ENCODE measurements at places on chromosomes 7 and 10.

- DNase-seq = no peak
Measured at GRCh38 chr7:46513447-46513848, 592.4 kb upstream of the IGFBP3 start.

- no peak for DNase-seq
Measured at GRCh38 chr7:2921653-2922347, 77.7 kb upstream of the GNA12 start.

DNA sequence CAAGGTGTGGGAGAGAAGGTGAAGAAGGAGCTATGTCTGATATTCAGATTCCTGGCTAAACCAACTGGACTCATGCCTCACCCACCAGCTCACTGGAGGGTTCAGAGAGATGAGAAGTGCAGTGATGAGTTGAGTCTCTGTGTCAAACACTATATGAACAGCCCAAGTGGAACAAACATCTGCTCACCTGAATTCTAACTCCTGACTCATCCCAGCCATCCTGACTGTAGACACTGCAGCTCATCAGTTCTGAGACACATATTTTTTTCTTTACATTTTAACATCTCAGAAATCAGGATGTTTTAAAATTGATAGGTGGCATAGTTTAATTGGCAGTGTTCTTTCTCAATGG lies 27.3 kb downstream of the GSDME start:
- DNase-seq = no peak

DNA sequence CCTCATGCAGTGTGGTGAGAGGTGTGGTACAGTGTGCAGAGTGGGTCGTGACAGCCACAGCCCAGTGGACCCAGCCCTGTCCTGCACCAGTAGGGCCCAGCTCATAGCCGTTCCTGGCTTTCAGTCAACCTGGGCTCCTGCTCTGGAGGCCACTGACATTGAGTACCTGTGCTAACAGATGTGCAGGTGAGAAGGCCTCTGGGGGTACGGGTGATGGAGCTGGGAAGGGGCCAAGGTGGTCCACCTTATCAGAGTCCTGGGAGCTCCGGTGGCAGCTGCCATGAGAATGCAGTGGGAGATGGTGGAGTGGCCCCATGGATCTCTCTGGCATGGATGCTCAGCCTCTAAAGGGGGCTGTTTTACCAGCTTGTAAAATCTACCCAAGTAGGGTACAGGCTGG lies 6.1 kb upstream of the TBRG4 start:
- DNase-seq = no peak

- peak; percentile 19 for DNase-seq
Measured at GRCh38 chr7:117950601-117951260, 77.5 kb upstream of the CTTNBP2 start.

GRCh38 chr7:68691261-68692216 lies 906.7 kb upstream of the AUTS2 start:
- peak; percentile 100 for DNase-seq

DNA sequence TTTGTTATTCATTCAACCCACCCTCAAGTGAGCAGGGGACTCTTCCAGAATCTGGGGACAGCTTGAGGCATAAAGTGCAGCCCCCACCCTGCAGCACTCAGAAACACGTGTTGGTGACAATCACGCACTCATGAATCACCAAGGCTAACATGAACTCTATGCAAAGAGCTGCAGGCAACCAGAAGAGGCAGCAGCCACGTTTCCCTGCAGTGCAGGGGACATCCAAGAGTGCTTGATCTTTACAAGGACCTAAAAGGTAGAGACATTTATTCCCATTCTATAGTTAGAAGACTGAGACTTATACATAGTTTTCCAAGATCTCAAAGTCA lies 135.2 kb upstream of the GDF10 start:
- DNase-seq = no peak

DNA sequence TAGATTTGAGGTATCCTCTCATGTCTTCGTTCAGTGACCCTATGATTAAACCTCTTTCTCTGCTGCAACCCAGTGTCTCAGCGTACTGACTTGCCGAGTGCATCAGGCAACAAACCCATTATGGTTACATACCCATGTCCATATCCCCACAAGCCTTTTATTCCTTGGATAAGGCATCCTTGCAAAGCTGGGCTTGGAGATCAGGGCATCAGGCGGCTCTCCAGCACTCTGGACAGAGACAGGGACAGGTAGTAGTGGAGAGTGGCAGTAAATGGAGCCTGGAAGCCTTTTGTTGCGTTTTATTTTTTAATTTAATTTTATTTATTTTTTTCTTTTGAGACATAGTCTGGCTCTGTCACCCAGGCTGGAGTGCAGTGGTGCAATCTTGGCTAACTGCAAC lies 32.0 kb upstream of the NPFFR1 start:
- no peak for DNase-seq

DNA sequence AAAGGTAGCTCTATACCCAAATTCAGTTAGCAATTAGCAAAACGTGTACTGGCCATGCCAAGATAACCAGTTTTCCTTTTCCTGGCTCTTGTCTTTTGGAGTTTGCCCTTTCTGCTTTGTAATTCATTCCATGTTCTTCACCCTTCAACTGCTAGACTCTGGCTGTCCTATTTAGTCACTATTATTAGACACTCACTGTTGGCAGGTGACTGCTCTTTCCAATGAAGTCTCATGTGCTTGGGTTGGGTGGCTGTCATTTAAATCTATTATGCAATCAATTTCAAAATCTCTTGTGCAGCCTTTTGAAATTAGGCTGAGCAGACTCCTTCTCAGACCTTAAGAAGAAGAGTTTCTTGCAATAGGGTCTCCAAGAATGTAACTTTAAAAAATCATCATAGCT lies 266.5 kb downstream of the GPR158 start:
- DNase-seq = no peak

- DNase-seq = no peak
Measured at GRCh38 chr10:106513352-106513771, 651.1 kb downstream of the SORCS1 start.

- DNase-seq = no peak
Measured at GRCh38 chr10:51862149-51862548, 162.8 kb upstream of the CSTF2T start.

GRCh38 chr10:26491276-26491675 lies 53.1 kb downstream of the APBB1IP start:
- DNase-seq = no peak

DNA sequence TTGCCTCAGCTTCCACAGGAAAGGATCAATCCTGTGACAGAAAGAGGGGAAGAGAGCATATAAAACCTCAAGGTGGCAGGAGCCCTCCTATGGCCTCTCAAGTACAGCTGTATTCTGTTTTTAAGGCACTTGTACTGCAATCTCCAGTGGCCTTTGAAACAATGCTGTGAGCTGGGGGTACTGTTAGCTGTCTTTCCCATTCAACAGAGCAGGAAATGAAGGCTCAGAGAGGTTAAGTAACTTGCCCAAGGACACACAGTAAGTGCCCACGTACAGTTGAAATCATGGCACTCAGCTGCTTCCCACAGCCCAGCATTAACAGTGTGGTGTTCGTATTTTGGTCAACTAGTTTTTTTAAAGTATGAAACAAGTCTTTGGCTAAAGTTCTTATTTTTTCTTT lies 34.0 kb downstream of the DUSP5 start:
- no peak for DNase-seq

GRCh38 chr10:129310881-129311280 lies 156.2 kb upstream of the MGMT start:
- DNase-seq = no peak

DNA sequence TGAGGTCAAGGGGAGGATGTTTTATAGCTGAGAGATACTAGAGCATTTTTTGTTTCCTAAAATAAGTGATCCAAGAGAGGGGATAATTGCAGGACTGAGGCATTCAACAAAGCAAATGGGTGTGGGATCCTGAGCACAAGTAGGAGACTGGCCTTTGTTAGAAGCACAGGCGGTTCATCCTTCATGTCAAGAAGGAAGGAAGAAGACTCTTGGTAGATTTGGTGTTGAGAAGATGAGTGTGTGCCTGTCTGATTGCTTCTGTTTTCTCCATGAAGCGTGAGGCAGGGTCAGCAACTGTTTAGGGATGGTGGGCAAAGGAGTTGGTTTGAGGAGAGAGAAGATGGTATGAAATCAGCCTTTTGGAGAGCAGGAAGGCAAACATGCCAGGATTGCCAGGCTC lies 27.6 kb downstream of the STRIP2 start:
- DNase-seq = no peak

DNA sequence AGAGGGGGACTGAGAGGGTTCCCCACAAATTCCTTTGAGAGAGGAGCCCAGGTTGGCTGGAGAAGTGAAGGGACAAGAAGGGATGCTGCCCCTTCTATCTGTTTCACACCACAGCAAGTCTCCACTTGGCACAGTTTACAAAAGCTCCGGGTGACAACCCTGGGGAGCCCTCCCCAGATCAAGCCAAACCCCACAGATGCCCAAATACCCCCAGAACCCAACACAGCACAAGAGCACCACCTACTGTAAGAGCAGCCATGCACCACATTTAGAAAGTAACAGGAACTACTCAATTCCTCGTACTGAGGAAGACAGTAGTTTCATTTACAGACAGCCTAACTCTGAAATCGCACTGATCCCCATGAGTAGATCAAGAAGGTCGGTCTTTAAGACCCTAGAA lies 67.8 kb upstream of the ATP6V0A4 start:
- no peak for DNase-seq

DNA sequence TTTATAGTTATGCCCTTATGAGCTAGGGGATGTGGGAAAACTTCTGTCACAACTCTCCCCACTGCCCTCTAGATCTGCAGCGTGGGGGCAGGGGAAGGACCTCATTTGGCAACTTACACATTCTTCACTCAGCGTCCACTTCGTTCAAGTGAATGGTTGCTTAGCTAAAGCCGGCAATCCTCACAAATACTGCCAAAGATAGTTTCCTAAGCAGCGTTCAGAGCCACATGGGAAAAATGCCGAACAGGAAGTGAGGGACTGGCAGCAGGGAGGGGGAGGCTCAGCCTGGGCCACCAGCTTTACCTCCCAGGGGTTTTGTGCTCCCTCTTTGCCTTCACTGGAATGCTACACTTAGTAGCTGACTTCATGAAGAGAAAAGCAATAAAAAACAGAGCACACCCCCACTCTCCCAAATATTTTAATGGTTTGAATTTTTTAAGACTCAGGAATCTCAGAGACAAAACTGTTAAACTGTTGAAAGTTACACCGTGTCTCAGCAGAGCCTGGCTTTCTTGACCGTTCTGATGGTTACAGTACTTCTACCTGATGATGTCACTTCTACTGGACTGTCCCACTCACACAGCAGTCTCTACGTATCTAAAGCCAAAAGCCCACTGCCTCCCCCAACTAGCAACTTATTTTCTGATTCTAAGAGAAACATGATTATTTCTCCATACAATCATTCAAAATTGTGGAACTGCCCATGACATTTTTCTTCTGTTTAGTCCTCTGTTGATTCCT lies 10.4 kb downstream of the GRM3 start:
- no peak for DNase-seq

DNA sequence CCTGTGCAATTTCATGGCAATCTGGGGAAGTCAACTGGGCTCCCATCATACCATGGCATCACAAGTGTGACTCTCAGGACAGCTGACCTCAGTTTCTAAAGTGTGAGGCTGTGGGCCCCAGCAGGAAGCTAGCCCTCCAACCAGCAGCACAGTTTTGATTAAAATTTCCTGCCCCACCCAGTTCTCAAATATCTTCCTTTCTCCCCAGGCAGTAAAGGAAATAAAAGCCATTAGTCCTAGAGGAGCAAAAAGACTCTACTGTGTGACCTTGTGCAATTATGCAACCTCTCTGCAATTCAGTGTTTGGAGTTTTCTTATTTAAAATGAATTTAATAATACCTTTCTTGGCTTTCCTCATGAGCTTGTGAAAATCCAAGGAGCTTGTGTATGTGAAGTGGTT lies 143.1 kb upstream of the CDCA7L start:
- no peak for DNase-seq

- no peak for DNase-seq
Measured at GRCh38 chr10:100565206-100565985, 29.7 kb downstream of the HIF1AN start.

GRCh38 chr10:32332299-32332750 lies 14.6 kb downstream of the EPC1 start:
- DNase-seq = no peak

GRCh38 chr10:17865351-17865750 lies 56.2 kb downstream of the MRC1 start:
- DNase-seq = no peak

- no peak for DNase-seq
Measured at GRCh38 chr7:135933509-135934188, 43.5 kb downstream of the MTPN start.

DNA sequence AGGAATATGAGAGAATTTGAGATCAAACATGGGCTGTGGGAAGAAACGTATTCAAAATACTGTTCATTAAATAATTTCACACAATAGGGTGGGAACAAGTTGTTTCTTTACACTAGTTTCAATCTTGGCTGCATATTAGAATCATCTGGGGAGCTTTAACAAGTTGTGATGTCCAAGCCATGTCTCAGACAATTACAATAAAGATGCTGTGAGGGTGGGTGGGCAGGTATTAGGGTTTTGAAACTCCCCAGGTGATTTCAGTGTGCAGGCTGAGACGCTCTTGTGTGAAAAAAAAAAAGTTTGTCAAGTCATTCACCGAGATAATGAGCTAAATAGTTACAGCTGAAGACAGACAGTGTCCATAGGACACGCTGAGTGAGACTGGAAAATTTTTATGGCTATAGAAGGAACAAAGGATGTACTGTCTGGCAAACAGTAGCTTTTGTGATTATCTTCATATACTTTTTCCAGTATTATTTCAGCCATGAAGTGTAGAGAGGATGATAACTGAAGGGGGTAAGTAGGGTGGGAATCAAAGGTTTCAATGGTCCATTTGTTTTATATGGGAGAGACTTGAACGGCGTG lies 12.6 kb upstream of the LAMB4 start:
- DNase-seq = no peak

- DNase-seq = peak; percentile 46
Measured at GRCh38 chr7:74449809-74450397, 3.8 kb upstream of the GTF2IRD1 start.

- DNase-seq = no peak
Measured at GRCh38 chr7:151366166-151366879, 24.7 kb downstream of the NUB1 start.

DNA sequence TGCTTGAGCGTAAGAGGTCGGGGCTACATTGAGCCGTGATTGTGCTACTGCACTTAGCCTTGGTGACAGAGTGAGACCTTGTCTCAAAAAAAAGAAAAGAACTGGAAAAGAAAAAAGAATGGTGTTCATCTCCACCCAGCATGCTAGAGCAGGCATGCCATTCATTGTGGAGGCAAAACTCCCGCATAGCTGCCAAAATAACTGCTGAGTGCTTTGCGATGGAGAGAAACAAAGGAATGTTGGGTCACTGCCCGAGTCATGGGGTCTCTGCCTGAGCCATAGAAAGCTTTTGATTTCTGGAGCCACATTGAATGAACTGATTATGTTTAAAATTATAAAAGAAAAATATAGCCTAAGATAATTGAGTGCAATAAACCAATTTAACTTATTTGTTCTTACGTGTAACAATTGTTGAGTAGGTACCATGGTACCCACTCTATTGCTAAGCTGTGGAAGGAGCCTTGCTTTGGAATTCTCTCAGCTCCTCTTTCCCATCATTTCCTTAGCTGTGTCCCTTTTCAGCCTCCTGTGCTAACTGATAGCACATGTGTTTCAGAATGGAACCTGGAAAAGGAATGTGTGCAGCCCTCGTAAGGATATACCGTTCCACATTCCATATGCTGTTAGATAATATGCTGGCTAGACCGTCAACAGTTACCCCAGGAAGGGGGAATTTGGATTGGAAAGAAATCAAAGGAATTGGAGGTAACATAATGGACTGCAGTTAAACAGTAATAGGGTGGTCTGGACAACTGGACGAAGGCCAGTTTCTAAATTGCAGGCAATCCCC lies 99.0 kb downstream of the KIAA1217 start:
- no peak for DNase-seq

Data from RCC 7860 (cell line).